AG09309 (cell line): ENCODE measurements at places on chromosomes 12 and 14.

DNA sequence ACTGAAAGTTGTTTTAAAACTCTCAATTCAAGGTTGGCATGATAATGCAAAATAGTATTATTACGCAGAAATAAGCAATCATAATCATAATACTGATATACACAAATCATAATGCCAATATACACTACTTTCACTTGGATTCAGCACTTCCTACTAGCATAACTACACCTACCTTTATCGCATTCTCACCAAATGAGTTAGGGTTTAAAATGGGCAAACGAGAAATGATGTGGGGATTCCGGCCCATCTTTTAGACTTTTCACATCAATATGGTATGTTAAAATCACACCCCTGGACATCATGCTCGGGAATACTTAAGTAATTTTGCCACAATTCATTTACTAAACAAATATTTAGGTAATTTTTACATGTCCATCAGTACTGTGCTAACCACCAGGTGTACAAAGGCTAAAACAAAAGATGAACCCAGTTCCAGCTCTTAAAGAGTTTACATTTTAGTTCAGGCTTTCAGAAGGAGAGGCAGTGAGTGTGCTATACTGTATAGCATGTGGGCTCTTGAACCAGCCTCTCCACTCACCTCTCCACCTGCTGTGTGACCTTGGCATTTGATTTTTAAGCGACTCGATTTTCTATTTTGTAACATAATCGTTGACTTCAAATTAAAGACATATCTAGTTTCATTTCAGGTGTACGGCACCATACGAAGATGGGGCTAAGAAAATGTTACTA is 1.1 kb upstream of the USP15 start:
- no peak for DNase-seq

DNA sequence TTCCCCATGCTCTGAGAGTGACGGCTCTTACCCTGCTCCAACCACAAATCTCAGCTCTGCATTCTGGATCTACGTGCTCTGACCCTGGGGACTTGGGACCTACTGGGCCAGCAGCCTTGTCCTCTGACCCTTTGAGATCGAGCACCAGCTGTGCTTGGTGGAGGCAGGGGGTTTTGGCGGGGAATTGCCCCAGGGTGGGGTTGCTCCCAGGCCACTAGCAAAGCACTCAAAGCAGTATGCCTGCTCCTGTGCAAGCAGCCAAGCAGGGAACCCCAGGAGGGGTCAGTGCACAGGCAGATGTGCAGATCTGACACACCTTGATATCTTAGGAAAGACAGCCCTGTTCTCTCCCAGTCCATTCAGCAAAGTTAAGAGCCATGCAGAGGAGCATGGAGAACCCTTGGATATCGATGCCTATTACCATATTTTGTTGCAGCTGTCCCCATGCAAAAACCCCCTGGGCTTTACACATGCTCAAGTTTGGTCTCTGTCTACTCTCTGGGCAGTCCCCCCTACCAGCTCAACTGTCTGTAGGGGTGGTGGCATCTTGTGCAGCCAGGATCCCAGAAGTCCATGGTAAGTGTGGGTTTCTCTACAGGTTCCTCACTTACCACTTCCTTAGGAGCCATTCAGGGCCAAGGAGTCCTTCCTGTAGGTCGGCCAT is 319.0 kb downstream of the TMTC2 start:
- DNase-seq: no peak

GRCh38 chr12:40216516-40217288 is 8.1 kb upstream of the LRRK2 start:
- no peak for DNase-seq

DNA sequence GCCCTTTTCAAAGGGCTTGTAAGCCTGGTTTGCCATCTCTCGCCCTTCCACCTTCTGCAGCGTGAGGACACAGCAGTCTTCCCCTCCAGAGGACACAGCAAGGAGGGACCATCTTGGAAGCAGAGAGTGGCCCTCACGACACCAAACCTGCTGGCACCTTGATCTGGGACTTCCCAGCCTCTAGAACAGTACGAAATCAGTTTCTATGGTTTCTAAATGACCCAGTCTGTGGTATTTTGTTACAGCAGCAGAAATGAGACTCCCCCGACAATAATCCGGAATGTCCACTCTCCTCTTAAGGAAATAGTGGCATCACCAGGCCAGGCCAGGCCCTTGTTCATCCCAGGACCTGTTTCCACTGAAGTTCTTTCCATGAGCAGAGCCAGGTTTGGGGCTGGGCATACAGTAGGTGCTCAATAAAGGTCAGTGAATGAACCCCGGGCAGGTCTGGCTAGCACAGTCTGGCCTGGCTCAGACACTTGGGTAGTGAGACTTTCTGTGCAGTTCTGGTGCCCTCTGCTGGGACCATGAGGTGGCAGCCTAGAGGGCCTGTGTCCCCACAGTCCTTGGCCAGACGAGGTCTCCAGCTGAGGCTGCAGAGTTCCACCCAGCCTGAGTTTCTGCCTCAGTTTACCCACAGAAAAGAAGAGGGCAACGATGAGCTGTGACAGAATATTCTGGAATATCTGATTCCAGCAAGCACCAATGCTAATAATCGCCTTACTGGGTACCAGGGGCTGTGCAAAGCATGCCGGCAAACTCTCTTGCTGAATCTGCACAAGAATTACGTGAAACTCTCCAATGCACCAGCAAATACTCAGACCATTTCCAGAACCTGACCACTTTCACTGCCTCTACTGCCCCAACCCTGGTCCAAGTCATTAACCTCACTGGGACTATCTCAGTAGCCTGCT is 14.0 kb downstream of the ABCB9 start:
- DNase-seq: no peak
